Bronchial smooth muscle cell (primary cell): ENCODE measurements at places on chromosomes 4 and X. TPM values are rescaled to one million over a fixed set of nuclear protein-coding genes. Genes with fewer than 3 reads are reported as not detected.

MAGEE2 gene
- not detected in 2 replicates for total RNA-seq

MAGEB16 gene
- not detected in 2 replicates for total RNA-seq

ASB12 gene
- total RNA-seq: 0.16 and 0.17 TPM in 2 replicates

GAGE1 gene
- total RNA-seq: not detected in 2 replicates

HSFX1 gene
- 0.47 and 0.94 TPM in 2 replicates for total RNA-seq

GAGE13 gene
- not detected in 2 replicates for total RNA-seq

RBM47 gene
- total RNA-seq: 0.09 and 0.32 TPM in 2 replicates

FDCSP gene
- total RNA-seq: not detected in 2 replicates

PASD1 gene
- not detected in 2 replicates for total RNA-seq

POU3F4 gene
- total RNA-seq: not detected in 2 replicates

PCYT1B gene
- total RNA-seq: 0.16 TPM in 1 of 2 replicates, not detected in the other
